ENCODE measurements at places on chromosomes 12 and 14.

- no peak overlapping the region for H3K27ac ChIP-seq
- H3K4me1 ChIP-seq, result no peaks in the 10 kb centered on the region
- H3K27me3 ChIP-seq, result no peaks in the 10 kb centered on the region
- DNase-seq, result no peak
- H3K36me3 ChIP-seq, result no peaks in the 10 kb centered on the region
Measured at GRCh38 chr14:48341069-48341468, 665.7 kb upstream of the MDGA2 start.

GRCh38 chr12:111309584-111309983 is 59.3 kb downstream of the PHETA1 start:
- no peaks in the 10 kb centered on the region for H3K36me3 ChIP-seq
- no peak overlapping the region for H3K4me3 ChIP-seq
- no peak overlapping the region for H3K27ac ChIP-seq
- H3K4me1 ChIP-seq, result no peaks in the 10 kb centered on the region
- no peaks in the 10 kb centered on the region for H3K27me3 ChIP-seq
- peak; percentile 13 for DNase-seq

DNA sequence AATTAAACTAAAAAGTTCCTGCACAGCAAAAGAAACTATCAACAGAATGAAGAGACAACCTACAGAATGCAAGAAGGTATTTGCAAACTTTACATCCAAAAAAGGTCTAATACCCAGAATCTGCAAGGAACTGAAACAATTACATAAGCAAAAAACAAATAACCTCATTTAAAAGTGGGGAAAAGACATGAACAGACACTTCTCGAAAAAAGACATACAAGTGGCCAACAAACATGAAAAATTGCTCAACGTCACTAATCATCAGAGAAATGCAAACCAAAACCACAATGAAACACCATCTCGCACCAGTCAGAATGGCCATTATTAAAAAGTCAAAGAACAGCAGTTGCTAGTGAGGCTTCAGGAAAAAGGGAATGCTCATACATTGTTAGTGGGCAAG is 15.2 kb downstream of the PDE6H start:
- H3K27me3 ChIP-seq, result no peaks in the 10 kb centered on the region
- no peak for DNase-seq
- H3K27ac ChIP-seq, result no peak overlapping the region
- no peak overlapping the region for H3K4me3 ChIP-seq
- no peaks in the 10 kb centered on the region for H3K36me3 ChIP-seq

DNA sequence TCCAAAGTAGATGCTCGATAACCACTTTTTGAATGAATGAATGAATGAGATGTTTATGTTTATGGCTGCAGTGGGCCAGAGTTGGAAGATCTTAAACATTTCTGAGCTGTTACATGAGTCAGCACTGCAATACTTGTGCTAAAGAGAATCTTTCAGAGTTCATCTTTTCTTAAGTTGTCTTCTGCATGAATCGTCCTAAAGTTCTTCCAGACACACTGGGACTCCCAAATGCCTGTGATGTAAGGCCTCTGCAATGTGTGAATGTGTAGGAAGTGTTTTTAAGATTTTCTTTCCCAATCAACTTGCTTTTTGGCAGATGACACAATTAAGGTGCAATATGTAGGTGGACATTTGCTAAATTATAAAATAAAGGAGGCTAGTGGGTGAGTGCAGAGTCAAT is 50.3 kb upstream of the TRIM9 start:
- no peaks in the 10 kb centered on the region for H3K36me3 ChIP-seq
- H3K4me1 ChIP-seq, result no peaks in the 10 kb centered on the region
- peaks cover 18% of the 10 kb centered on the region for H3K27me3 ChIP-seq
- no peak overlapping the region for H3K27ac ChIP-seq

- H3K4me3 ChIP-seq, result no peak overlapping the region
- H3K4me1 ChIP-seq, result no peaks in the 10 kb centered on the region
- H3K27me3 ChIP-seq, result no peaks in the 10 kb centered on the region
- no peaks in the 10 kb centered on the region for H3K36me3 ChIP-seq
- no peak for DNase-seq
- H3K27ac ChIP-seq, result no peak overlapping the region
Measured at GRCh38 chr14:105859717-105860614, 333.6 kb downstream of the TMEM121 start.

- H3K4me3 ChIP-seq, result no peak overlapping the region
- H3K4me1 ChIP-seq, result no peaks in the 10 kb centered on the region
- H3K27me3 ChIP-seq, result no peaks in the 10 kb centered on the region
- no peak overlapping the region for H3K27ac ChIP-seq
Measured at GRCh38 chr14:83164016-83164415, 1630.4 kb upstream of the SEL1L start.

DNA sequence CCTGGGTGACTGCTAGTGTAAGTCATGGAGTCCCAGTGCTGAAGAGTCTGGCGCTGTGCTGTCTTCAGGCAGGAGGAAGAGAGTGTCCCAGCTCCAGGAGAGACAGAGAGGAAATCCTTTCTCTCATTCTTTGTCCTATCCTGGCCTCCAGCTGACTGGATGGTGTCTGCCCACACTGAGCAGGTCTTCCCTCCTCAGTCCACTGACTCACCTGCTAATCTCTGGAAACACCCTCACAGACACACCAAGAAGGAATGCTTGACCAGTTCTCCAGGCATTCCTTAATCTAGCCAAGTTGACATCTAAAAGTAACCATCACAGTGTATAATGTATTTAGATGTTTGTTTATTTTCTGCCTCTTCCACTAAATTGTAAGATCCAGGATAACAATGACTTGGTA is 53.9 kb downstream of the EMP1 start:
- H3K4me1 ChIP-seq, result peaks cover 8% of the 10 kb centered on the region
- H3K4me3 ChIP-seq, result no peak overlapping the region
- H3K36me3 ChIP-seq, result no peaks in the 10 kb centered on the region

GRCh38 chr12:121628037-121628436 is 1.7 kb downstream of the ORAI1 start:
- DNase-seq, result peak; percentile 81
- peak overlapping the region; percentile 71 for H3K4me3 ChIP-seq
- H3K36me3 ChIP-seq, result no peaks in the 10 kb centered on the region
- H3K27me3 ChIP-seq, result no peaks in the 10 kb centered on the region

DNA sequence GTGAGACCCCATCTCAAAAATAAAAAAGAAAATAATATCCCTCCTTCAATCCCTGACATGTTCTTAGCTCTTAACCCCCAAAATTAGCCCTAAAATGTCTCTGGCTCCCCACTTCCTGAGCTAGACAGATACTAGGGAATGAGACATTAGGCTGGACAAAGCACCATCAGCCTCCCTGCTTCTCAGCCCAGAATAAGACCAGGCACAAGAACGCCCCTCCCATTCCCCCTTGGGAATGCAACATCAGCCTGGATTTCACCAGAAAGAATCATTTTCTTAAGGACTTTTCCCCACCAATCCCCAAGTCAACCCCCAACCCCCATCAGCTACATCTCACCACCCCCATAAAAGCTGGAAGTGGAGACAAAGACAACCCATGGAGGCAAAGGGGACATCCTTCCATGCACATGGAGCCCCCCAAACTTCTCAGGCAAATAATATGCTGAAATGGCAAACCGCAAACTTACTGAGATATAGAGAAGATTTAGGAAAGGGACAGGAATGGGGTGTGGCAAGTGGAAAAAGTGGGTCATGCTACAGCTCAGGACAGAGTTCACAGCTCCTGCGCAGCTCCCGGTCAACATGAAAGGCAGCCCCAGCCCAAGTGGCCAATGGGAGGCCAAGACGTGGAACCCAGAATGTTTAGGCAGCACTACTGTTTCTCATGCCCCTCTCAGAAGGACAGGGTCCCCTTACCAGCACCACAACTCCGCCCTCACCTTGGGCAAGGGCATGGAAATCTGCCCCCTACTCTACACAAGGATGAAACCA is 2.7 kb downstream of the CHD4 start:
- peak overlapping the region; percentile 55 for H3K27ac ChIP-seq
- DNase-seq, result peak; percentile 91
- no peaks in the 10 kb centered on the region for H3K27me3 ChIP-seq
- H3K4me1 ChIP-seq, result peaks cover 42% of the 10 kb centered on the region
- H3K36me3 ChIP-seq, result peaks cover 37% of the 10 kb centered on the region

DNA sequence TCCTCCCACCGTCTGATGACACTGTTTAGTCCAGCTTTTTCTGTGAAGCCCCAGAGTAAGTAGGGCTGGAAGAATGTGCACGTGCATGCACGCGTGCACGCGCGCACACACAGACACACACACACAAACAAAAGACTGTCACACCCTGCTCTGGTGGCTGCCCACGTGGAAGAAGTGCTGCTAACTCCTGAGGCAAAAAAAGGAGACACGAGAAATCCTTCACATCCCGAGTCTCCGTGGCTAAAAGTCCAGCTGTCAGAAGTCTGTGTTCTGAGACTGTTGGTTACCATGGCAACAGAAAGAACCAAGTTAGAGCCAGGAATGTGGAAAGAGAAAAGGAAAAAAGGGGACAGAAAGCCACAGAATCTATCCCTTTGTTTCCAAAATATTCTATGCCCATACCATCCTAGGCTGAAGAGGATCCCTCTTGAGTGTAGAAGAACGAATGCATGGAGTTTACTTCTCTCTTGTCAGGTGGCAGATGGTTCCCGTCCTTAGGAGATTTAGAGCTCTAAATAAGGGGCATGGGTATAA is 1.6 kb upstream of the C12orf71 start:
- H3K4me3 ChIP-seq, result peak overlapping the region; percentile 42
- DNase-seq, result peak; percentile 6
- H3K4me1 ChIP-seq, result peaks cover 30% of the 10 kb centered on the region
- H3K36me3 ChIP-seq, result no peaks in the 10 kb centered on the region

DNA sequence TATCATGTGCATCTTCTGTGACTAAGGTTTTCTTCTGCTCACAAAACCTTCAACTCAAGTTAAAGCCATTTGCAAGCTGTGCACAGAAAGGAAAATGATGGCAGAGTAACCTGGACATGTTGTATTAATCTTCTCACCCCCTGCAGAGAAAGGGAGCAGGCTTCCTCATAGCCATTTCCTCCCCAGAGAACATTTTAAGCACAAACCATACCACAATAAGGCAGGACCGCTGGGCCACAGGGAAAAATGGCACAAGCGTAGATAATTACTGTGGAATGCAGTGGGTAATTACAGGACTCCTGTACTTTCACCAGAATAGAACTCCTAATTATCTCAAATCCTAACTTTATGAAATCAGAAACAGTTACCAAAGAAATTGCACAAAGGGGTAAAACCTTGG is 215.7 kb downstream of the KIF21A start:
- H3K27me3 ChIP-seq, result no peaks in the 10 kb centered on the region
- DNase-seq, result no peak
- H3K36me3 ChIP-seq, result no peaks in the 10 kb centered on the region
- H3K27ac ChIP-seq, result no peak overlapping the region
- no peaks in the 10 kb centered on the region for H3K4me1 ChIP-seq
- no peak overlapping the region for H3K4me3 ChIP-seq

DNA sequence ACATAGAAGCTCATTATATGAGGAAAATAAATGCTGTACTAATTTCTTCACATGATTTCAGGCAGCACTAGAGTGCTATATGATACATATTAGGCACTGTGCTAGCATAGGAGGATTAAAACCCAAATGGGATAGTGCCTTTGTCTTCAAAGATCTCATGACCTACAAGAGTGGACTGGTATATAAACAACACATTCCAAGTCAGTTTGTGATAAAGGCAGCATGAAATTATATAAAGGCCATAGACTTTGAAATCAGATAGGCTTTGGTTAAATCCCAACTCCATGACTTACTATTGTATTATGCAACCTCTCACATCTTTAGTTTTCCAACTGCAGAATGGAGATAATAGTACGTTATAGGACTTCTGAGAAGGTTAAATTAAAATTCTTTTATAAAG is 179.7 kb downstream of the RAD51B start:
- no peaks in the 10 kb centered on the region for H3K27me3 ChIP-seq
- no peaks in the 10 kb centered on the region for H3K36me3 ChIP-seq
- no peak overlapping the region for H3K4me3 ChIP-seq
- no peak for DNase-seq
- H3K27ac ChIP-seq, result peak overlapping the region; percentile 82

DNA sequence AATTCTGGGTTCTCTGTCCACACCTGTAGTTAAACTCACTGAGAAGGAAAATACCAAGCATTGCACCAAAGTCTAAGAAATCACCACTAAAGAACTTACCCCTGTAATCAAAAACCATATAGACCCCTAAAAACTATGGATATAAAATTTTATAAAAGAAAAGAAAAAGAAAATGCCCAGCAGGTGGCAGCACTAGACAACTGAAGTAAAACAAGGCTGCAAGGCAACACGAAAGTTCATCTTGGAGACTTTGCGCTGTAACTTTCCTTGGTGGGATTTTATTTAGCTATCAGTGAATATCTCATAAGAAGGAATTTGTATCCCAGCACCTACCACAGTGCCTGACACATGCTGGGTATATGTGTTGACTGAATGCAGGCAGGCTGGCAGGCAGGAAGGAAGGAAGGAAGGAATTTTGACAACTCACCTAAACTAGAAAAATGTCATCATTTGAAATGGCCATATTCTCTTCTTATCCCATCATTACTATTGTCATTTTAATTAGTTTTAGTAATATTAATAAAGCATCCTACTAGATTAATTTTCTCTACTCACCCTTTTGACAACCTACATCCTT is 68.2 kb upstream of the ETV6 start:
- peak; percentile 53 for DNase-seq
- H3K27ac ChIP-seq, result no peak overlapping the region
- H3K4me1 ChIP-seq, result peaks cover 20% of the 10 kb centered on the region

DNA sequence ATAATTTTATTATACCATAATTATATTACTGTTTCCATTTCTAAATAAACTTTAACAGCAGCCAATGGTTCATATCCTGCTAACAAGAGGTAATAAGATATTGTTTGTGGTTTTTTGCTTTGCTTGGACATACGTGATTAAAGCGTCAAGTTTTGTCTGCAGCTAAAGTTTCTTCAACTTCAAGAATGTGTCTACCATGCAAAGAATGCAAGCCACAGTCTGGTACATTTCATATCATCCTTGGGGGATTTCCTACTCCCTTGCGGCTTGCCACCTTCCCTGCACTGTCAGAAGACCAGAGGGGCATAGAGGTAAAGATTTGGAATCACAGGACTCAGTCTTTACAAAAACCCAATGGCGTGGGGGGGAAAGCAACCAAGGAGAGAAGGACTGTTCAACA is 125.2 kb downstream of the MED13L start:
- no peaks in the 10 kb centered on the region for H3K27me3 ChIP-seq
- no peak for DNase-seq
- peaks cover 24% of the 10 kb centered on the region for H3K4me1 ChIP-seq
- no peak overlapping the region for H3K4me3 ChIP-seq
- no peaks in the 10 kb centered on the region for H3K36me3 ChIP-seq
- peak overlapping the region; percentile 63 for H3K27ac ChIP-seq

DNA sequence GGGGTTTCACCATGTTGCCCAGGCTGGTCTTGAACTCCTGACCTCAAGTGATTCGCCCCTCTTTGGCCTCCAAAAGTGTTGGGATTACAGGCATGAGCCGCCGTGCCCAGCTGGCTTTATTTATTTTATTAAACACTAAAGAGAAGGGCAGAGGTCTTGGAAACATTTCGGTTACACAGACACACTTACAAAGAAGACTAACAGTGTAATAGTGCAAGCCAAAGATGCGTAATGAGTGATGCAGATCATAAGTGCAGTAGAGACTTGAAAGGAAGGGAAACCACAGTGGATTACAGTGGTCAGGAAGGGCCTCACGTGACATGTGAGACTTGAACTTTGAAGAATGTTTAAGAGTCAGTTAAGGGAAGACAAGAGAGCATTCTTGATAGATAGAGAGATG is 33.9 kb upstream of the CDK17 start:
- no peaks in the 10 kb centered on the region for H3K36me3 ChIP-seq
- peak; percentile 86 for DNase-seq
- H3K27me3 ChIP-seq, result no peaks in the 10 kb centered on the region
- no peak overlapping the region for H3K4me3 ChIP-seq

Measured in osteoblast (primary cell).